ENCODE measurements at places on chromosomes 5 and 9.

- DNase-seq = no peak
Observed at GRCh38 chr5:78922879-78923621, 62.1 kb downstream of the ARSB start.

- DNase-seq = no peak
Observed at GRCh38 chr5:142323480-142324135, 1.2 kb downstream of the SPRY4 start.

DNA sequence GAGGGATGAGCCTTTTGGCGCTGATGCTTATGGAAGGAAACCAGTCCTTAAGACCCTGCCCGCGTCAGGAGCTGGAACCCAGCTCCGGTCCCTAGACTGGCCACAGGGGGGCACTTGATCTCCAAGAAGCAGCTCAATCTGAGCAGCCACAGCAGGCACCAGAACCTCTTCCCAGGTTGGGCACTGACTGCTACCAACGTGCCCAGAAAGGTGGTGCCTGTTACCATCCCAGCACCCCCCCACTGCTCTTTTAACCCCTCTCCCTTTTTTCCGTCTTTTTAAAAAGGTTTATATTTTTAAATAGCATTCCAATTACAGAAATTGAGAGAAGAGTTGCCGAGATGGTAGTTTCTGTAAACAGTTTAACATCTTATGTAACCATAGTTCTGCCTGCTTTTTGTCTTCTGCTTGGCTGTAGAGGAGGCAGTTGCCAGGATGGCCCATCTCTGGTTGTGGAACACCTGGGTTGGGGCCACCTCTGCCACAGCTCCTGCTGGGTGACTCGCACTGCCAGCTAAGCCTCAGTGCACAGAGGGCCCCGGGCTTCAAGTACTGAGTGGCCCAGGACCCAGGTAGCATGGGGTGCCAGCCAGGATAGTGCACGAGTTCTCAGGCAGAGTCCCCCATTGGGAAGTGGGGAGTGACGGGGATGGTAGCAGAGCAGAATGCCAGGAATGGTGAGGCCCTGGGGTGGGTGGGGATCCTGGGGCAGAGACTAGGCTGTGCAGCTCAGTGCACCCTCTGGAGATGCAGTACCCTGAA, 62.8 kb downstream of the PFDN1 start:
- DNase-seq = peak; percentile 17

- no peak for DNase-seq
Observed at GRCh38 chr5:151800532-151800931, 28.8 kb downstream of the G3BP1 start.

DNA sequence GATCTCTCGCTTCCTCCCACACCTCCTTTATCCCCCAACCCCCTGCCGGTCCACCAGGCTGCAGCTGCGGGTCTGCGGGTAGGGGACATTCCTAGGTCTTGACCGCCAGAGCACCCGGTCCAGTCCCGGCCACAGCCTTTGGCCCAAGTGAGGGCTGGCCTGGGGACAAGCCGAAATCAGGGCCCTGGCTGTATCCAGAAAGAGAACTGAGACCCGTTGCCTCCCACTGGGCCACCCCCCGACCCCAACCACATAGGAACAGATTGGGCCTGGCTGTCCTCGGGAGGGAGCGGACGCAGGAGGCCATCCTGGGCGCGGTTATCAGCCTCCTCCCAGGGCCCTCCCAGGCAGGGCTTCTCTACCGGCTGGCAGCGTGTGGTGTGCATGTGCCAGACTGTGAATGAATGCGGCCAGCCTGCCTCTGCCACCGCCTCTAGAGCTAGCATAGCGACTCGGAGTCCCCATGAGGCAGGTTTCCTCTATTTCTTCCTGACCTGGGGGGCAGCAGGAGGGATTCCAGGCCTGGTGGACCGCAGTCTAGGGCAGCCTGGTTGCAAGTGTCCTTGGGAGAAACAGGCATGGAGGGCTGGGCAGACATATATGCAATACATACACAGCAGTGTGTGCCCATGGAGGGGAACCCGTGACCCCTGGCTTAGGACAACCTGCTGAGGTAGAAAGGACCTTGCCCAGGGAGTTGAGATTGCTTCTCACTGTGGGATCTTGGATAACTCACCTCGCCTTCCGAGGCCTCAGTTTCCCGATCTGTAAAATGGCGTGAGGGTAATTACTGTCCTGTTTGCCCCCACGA, 1.2 kb downstream of the N4BP3 start:
- DNase-seq = no peak

- DNase-seq = no peak
Observed at GRCh38 chr5:54561651-54562050, 44.1 kb downstream of the SNX18 start.

DNA sequence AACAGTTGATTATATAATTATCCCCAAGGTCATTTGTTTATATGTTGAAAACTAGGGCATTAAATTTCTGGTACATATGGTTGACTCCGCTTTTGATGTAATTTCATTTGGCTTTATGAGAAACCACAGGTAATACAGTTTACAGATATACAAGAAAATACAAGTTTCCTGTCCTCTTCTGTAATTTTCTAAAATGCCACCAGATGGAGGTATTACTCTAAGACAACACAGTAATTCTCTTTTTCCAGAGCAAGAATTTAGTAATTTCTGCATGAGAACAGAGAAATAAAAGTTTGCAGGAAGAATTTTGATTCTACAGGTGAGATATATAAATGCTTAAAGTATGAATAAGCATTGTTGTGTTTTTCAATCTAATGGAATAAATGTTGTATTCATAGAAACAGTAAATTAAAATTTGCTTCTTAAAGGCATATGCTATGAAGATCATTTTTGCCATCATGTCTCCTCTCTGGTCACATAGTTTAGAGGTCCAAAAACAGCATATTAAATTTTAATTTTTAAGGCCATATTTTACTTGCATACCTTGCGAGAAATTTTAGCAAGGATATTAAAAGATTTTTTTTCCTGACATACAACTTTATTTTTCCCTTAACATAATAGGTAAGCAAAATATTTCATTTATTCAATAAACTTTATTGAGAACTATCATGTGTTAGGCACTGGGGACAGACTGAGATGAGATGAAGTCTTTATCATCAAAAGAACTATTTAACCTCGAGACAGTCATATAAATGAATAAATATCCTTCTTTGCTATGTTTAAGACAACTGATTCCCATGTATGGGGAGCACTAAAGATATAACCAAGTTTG, 22.7 kb downstream of the CHD1 start:
- no peak for DNase-seq

- no peak for DNase-seq
Observed at GRCh38 chr9:109466623-109467590, 31.2 kb downstream of the PTPN3 start.

- DNase-seq = no peak
Observed at GRCh38 chr5:143311428-143311827, 92.1 kb downstream of the NR3C1 start.

GRCh38 chr9:87181670-87182069, 234.4 kb upstream of the GAS1 start:
- DNase-seq = no peak

- no peak for DNase-seq
Observed at GRCh38 chr5:151684690-151685361, 1.9 kb downstream of the SPARC start.

DNA sequence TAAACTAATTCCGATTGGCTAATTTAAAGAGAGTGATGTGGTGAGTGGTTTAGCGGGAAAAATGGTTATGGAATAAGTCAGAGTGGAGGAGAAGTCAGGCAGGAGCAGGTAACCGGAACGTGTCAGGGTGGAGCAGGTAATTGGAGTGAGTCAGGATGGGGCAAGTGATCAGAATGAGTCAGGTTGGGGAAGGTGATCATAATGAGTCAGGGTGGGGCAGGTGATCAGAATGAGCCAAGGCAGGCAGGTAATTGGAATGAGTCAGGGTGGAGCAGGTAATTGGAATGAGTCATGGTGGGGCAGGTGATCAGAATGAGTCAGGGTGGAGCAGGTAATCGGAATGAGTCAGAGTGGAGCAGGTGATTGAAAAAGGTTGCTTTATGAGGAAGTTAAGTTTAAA, 101.4 kb downstream of the TMEM167A start:
- DNase-seq = no peak

DNA sequence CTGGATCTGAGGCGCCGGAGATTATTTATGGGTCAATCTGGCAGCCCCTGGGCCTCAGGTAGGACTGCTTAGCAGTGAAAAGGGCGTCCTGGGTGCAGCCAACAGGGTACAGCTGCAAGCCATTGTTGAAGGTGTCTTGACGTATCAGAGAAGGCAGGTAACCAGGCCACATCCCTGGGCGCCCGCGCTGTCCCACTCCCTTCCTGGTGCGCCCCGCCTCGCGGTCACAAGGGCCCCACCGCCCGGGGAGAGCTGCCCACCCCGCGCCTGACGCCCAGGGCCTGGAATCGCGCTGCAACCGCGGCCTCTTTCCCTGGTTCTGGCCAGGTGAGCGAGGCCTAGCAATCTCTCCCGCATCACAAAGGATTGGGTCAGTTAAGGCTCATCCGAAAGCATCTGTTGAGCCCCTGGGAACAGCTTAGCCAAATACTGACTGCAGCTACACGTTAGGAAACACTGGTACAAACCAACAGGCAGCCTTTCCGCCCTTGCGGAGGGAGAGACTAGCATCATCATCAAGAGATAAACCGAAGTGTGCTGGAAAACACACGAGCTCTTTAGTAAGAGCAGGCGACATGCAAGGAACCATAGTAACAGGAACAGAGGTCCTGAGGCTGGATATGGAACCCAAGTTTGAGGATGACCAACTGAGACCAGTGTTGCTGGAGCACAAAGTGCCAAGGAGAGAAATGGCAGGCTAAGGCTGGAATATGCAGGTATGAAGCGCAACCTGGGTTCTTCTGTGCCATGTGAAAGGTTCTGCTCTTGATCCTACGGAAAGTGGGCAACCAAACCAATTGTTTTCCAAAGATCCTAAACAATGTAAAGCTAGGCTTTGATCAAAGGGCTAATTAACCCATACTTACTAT, 3.6 kb downstream of the RPS23 start:
- no peak for DNase-seq

DNA sequence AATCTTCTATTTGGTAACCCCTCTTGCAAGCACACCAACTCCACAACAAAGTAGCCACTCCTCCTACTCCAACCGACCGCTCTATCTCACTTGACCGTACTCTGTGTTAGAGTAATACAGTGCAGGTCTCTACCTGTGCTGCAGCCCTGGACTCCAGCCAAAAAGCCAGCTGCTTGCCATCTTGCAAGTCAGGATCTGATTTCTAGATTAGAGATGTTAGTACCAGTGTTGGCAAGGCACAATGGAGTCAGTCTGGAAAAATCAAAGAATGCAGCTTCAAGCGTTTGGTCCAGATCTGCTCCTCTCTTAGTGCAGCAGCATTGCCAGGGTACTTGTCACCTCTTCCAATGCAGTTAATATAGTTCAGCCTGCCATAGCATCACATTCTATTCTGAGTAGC, 477.6 kb downstream of the ZSWIM6 start:
- DNase-seq = no peak

DNA sequence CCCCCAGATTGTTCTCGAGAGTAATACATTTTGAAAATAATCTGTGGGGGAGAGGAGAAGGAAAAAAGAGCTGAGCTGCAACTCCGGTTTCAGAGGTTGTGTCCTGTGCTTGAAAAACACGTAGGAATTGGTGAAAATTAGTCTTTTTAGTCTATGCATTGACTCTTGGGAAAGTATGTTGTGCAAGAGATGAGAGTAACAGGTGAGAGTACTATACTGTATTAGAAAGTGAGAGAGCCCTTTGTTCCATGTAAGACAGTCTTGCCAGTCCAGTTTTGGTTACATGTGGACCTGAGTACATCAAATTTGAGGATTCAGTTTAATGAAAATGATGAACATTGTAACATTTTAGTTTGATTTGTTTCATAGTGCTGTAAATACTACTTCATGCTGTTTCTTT, 27.8 kb downstream of the ERBIN start:
- DNase-seq = no peak

GRCh38 chr5:78293851-78294247, 649 bp downstream of the AP3B1 start:
- no peak for DNase-seq

DNA sequence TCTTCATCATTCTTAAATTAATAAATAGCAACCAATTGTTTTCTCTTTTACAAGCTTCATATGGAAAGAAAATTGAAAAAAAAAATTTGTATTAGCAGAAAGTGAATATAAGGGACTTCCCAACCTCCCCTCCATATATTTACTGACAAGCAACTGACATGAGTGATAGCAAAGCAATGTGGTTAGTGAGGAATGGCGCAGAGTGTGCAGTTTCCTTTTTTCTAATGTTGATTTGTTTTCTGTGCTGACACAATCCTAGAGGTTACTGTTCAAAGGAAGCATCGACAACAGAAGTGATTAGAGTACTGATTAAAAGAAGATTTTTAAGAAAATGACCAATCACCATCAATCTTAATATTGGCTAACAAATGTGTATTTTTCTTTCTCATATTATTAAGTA, 1.7 kb upstream of the PTGER4 start:
- DNase-seq = no peak

DNA sequence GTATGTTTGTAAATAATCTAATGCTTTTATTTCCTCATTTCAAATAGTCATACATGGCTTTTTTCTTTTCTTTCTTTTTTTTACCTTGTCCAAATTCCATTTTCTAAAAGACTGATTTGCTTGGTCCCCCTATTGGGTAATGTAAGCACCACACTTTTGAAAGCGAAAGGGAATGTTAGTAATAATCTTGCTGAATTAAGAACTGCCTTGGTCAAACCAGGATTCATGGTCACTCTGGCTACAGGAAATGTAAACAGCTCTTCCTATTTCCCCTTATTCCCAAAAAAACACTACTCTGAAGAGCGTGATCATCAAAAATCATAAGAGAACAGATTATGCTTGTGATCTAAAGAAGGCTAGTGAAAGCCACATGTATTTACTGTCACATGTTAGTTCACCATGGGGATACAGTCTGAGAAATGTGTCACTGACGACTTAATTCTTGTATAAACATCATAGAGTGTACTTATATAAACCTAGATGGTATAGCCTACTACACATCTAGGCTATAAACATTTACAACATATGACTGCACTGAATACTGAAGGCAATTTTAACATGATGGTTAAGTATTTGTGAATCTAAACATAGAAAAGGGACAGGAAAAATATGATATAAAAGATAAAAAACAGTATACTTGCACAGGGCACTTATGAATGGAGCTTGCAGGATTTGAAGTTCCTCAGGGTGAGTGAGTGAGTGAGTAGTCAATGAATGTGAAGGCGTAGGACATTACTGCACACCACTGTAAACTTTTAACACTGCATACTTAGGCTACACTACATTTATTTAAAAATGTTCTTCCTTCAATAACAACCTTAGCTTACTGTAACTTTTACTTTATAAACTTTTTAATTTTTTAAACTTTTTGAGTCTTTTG, 75.3 kb downstream of the HMGCR start:
- no peak for DNase-seq

- DNase-seq = no peak
Observed at GRCh38 chr5:86112249-86112648, 505.5 kb upstream of the COX7C start.

DNA sequence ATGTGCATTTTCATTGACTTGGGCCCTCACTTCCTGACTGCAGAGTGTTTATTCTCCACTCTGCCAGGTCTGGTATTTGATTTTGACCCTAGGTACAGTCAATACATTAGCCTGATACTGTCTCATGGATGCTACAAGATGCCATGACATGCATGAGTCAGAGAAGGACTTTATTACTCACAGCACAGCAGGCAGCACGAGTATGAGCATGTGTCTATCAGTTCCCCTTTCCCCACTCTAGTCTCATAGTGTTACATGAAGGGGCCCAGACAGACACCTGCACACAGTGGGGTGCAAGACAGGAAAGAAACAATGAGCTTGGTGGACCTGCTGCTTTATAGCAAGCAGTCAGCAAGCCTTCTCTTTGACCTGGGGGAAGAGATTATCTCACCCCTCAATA, 19.6 kb downstream of the ITGA2 start:
- DNase-seq = no peak

Data from activated CD4-positive, CD25-positive, alpha-beta regulatory T cell treated with anti-CD3 and anti-CD28 coated beads, Interleukin-2, amount 50 U/mL, for 16 hours (primary cell).